IPS DF 6.9 (cell line): ENCODE measurements at places on chromosomes 16 and 17.

- no peak for DNase-seq
- peaks cover 9% of the 10 kb centered on the region for H3K4me1 ChIP-seq
- no peaks in the 10 kb centered on the region for H3K27me3 ChIP-seq
- H3K36me3 ChIP-seq: no peaks in the 10 kb centered on the region
- no peak overlapping the region for H3K27ac ChIP-seq
Observed at GRCh38 chr16:88923450-88923849, 53.6 kb downstream of the CBFA2T3 start.

DNA sequence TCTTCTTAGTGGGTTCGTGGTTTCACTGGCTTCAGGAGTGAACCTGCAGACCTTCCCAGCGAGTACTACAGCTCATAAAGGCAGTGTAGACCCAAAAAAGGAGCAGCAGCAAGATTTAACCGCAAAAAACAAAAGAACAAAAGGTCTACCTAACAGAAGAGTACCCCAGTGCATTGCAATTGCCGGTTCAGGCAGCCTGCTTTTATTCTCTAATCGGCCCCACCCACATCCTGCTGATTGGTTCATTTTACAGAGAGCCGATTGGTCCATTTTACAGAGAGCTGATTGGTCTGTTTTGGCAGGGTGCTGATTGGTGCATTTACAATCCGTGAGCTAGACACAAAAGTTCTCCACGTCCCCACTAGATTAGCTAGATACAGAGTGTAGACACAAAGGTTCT is 2.0 kb upstream of the ARRB2 start:
- H3K27me3 ChIP-seq: no peaks in the 10 kb centered on the region
- H3K36me3 ChIP-seq: no peaks in the 10 kb centered on the region
- H3K4me1 ChIP-seq: peaks cover 3% of the 10 kb centered on the region
- no peak overlapping the region for H3K4me3 ChIP-seq
- no peak overlapping the region for H3K27ac ChIP-seq

- no peak overlapping the region for H3K4me3 ChIP-seq
- no peak overlapping the region for H3K27ac ChIP-seq
- no peak for DNase-seq
- H3K36me3 ChIP-seq: no peaks in the 10 kb centered on the region
- no peaks in the 10 kb centered on the region for H3K27me3 ChIP-seq
- H3K4me1 ChIP-seq: no peaks in the 10 kb centered on the region
Observed at GRCh38 chr16:49993579-49993978, 31.4 kb upstream of the CNEP1R1 start.

DNA sequence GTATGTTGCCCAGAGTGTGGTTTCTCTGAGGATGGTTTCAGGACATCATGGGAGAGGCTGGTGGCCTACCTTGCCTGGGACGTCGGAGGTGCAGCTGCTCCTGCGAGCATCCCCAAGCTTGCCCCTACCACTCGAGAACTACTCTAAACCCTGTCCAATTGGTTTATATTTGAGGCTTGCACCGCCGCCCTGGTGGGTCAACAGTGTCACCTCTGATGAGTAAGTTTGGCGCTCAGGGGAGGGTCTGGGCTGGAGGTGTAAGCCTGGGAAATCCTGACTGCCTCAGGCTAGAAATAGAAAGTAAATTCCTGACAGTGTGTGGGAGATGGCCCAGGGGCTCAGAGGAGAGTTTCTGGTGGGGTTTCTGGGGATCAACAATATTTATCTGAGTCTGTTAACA is 48.2 kb downstream of the CCDC42 start:
- no peak overlapping the region for H3K4me3 ChIP-seq
- peaks cover 12% of the 10 kb centered on the region; the same call in 1 of the 2 replicates for H3K4me1 ChIP-seq
- no peaks in the 10 kb centered on the region for H3K27me3 ChIP-seq
- no peak overlapping the region for H3K27ac ChIP-seq

GRCh38 chr17:50323060-50323459 is 22.9 kb upstream of the XYLT2 start:
- H3K27ac ChIP-seq: no peak overlapping the region
- no peak overlapping the region for H3K4me3 ChIP-seq
- no peak for DNase-seq
- H3K4me1 ChIP-seq: peaks cover 6% of the 10 kb centered on the region

DNA sequence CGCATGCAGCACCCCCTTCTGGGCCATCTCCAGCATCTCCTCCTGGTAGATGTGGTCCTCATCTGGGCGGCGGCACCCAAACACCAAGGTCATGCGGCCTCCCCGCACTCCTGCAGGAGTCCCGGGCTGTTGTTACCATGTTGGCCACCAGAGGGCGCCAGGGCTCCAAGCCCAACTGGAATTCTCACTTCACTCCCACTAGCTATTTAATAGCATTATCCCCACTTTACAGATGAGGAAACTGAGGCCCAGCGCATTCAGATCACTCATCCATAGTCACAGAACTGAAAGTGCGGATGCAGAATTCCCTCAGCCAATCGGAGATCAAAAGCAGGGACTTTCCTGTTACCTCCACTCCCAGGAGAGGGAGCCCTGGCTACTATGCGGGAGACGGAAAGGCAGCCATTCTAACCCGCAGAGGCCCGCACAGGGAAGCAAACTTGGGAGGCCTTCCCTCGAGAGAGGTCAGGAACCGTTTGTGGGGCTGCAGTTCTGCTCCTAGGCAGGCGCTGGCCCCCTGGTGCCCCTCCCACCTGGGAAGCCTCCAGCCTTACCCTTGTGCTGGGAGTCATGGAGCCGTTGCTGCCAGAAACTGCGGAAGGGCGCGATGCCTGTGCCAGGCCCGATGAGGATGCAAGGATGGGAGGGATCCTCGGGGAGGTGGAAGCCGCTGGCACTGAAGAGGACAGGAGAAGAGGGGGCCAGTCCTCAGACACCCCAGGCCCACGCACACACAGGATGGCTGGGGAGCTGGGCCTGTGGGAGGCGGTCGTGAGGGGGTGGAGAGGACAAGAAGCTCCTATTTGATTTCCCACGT is 40.1 kb downstream of the NOS2 start:
- H3K36me3 ChIP-seq: no peaks in the 10 kb centered on the region
- no peak overlapping the region for H3K27ac ChIP-seq
- H3K27me3 ChIP-seq: no peaks in the 10 kb centered on the region
- no peak overlapping the region for H3K4me3 ChIP-seq

GRCh38 chr16:15573274-15573895 is 69.6 kb downstream of the MARF1 start:
- no peaks in the 10 kb centered on the region; the same call in 1 of the 2 replicates for H3K4me1 ChIP-seq
- no peaks in the 10 kb centered on the region for H3K27me3 ChIP-seq
- H3K36me3 ChIP-seq: no peaks in the 10 kb centered on the region
- no peak overlapping the region for H3K4me3 ChIP-seq
- DNase-seq: no peak
- no peak overlapping the region for H3K27ac ChIP-seq

DNA sequence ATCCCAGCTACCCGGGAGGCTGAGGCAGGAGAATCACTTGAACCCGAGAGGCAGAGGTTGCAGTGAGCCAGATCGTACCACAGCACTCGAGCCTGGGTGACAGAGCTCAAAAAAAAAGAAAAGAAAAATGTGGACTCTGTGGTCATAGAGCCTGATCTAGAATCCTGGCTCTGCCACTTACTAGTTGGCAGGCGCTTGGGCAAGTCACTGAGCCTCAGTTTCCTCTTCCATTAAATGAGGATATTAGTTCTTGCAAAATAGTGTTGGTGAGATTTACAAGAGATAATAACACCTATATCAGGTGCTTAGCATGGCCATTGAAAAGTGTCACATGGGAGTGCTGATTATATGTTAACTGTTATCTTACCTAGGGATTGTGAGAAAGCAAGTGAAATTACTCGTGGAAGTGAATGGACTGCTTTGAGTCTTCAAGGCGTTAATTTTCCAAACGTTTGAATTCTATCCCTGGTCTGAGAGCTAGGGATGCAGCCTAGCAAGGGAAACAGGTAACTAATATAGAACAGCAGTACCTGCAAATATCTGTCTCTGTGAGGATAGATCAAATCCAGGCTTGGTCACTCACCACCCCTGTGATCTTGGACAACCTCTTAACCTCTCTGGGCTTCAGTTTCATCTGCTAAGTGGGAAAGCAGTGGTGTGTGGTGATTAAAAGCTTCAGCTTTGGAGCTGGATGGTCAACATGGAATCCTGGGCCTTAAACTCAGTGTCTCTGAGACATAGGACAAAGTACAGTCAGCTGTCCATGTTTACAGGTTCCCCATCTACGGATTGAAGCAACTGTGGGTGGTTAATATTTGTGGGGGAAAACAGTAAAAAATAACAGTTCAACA is 953 bp upstream of the NSMCE1 start:
- no peaks in the 10 kb centered on the region for H3K4me1 ChIP-seq
- no peak overlapping the region for H3K4me3 ChIP-seq
- DNase-seq: no peak

- no peak for DNase-seq
- H3K4me1 ChIP-seq: no peaks in the 10 kb centered on the region
- H3K4me3 ChIP-seq: no peak overlapping the region
- H3K27ac ChIP-seq: no peak overlapping the region
Observed at GRCh38 chr16:55351936-55352335, 27.9 kb downstream of the IRX6 start.

GRCh38 chr17:12078791-12079190 is 58.1 kb downstream of the MAP2K4 start:
- H3K4me1 ChIP-seq: no peaks in the 10 kb centered on the region
- H3K36me3 ChIP-seq: peaks cover 4% of the 10 kb centered on the region; the same call in 1 of the 2 replicates
- H3K27me3 ChIP-seq: no peaks in the 10 kb centered on the region
- no peak overlapping the region for H3K27ac ChIP-seq
- no peak for DNase-seq

DNA sequence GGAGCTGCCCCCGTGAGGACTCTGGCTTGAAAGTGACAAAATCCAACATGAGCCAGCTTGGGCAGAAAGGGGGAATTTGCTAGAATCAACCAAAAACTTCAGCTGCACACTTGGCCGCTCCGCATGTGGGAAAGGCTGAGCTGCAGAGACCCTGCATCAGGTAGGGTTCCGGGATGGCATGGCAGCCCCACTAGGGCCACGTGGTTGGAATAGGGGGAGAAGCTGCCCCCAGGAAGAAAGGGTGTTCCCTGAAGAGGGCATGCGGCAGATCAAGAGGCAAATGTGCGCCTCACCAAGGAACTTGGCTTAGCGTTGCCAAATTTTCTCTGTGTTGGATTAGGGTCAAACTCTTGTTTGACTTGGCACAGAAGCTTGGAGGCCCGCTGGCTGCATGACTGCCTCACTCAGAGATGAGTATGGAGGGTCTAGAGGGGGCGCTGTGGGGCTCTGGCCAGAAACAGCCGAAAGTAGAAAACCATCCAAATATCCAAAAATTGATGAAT is 29.2 kb upstream of the WFIKKN2 start:
- H3K27ac ChIP-seq: no peak overlapping the region
- H3K4me1 ChIP-seq: no peaks in the 10 kb centered on the region
- H3K27me3 ChIP-seq: no peaks in the 10 kb centered on the region
- H3K4me3 ChIP-seq: no peak overlapping the region
- no peaks in the 10 kb centered on the region for H3K36me3 ChIP-seq

- no peaks in the 10 kb centered on the region for H3K27me3 ChIP-seq
- no peak overlapping the region for H3K4me3 ChIP-seq
- no peaks in the 10 kb centered on the region for H3K36me3 ChIP-seq
- no peaks in the 10 kb centered on the region for H3K4me1 ChIP-seq
- no peak for DNase-seq
Observed at GRCh38 chr16:14464796-14465195, 165.3 kb downstream of the PARN start.

GRCh38 chr17:57288040-57288772 is 31.9 kb downstream of the MSI2 start:
- peaks cover 9% of the 10 kb centered on the region for H3K4me1 ChIP-seq
- H3K27me3 ChIP-seq: no peaks in the 10 kb centered on the region
- no peaks in the 10 kb centered on the region for H3K36me3 ChIP-seq
- no peak overlapping the region for H3K4me3 ChIP-seq

DNA sequence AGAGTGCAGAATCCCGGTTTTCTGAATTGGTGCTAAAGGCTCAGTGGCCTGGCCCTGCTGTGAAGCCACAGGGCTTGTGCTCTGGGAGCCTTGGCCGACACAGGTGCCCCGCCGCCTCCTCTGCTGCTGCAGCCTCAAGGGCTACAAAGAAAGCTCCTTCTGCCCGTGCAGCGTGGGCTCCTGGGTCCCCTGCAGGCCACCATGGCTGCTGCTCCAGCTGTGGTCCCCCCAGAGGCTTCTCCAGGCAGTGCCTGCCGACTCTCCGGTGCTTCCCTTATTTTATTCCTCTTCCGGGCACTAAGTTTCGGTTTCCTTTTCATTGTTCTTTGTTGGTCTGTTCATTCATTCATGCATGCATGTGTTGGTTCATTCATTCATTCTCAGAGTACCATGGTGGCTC is 53.1 kb downstream of the CMIP start:
- H3K27me3 ChIP-seq: no peaks in the 10 kb centered on the region
- no peaks in the 10 kb centered on the region for H3K36me3 ChIP-seq
- peaks cover 4% of the 10 kb centered on the region for H3K4me1 ChIP-seq
- no peak for DNase-seq

DNA sequence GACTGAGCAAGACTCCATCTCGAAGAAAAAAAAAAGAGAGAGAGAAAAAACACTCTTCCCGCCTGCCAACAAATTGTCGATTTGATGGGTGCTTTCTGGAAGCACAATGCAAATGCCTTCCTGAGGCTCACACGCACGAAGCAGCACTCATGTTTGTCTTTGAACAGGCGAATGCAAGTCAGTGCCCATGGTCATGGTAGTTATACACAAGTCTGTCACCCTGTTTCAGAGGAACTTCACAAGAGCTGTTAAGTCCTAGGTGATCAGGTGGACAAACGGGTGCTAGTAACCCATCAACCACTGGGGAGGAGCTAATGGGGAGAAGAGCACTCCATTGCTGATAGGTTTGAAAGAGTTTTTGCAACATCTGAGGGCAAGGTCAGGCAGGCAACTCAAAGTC is 6.5 kb upstream of the DNAI2 start:
- H3K4me3 ChIP-seq: no peak overlapping the region
- H3K27me3 ChIP-seq: no peaks in the 10 kb centered on the region
- DNase-seq: no peak
- no peak overlapping the region for H3K27ac ChIP-seq
- H3K36me3 ChIP-seq: no peaks in the 10 kb centered on the region

- no peaks in the 10 kb centered on the region for H3K27me3 ChIP-seq
- DNase-seq: no peak
- H3K27ac ChIP-seq: no peak overlapping the region
- H3K36me3 ChIP-seq: no peaks in the 10 kb centered on the region
- no peak overlapping the region for H3K4me3 ChIP-seq
- 0 out of 2 replicates have a peak, but pooled peaks cover 5% of the 10 kb centered on the region for H3K4me1 ChIP-seq
Observed at GRCh38 chr17:58533616-58534188, 19.3 kb upstream of the MTMR4 start.

GRCh38 chr17:27494192-27495091 is 38.2 kb downstream of the KSR1 start:
- no peaks in the 10 kb centered on the region for H3K36me3 ChIP-seq
- H3K4me1 ChIP-seq: peaks cover 12% of the 10 kb centered on the region; the same call in 1 of the 2 replicates
- H3K27ac ChIP-seq: no peak overlapping the region

- no peak overlapping the region for H3K27ac ChIP-seq
- DNase-seq: no peak
- H3K4me1 ChIP-seq: peaks cover 2% of the 10 kb centered on the region
- H3K4me3 ChIP-seq: no peak overlapping the region
- peaks cover 3% of the 10 kb centered on the region; the same call in 1 of the 2 replicates for H3K36me3 ChIP-seq
Observed at GRCh38 chr16:875182-876040, 74.9 kb upstream of the GNG13 start.

GRCh38 chr16:85174871-85175723 is 62.8 kb upstream of the CIBAR2 start:
- peaks cover 3% of the 10 kb centered on the region; the same call in 1 of the 2 replicates for H3K4me1 ChIP-seq
- no peak for DNase-seq
- no peaks in the 10 kb centered on the region; the same call in 1 of the 2 replicates for H3K27me3 ChIP-seq
- H3K36me3 ChIP-seq: no peaks in the 10 kb centered on the region; the same call in 1 of the 2 replicates
- no peak overlapping the region for H3K4me3 ChIP-seq
